ENCODE measurements at places on chromosomes 7 and 10.

- DNase-seq = peak; percentile 60
Measured at GRCh38 chr10:20767028-20767427, 130.1 kb downstream of the NEBL start.

GRCh38 chr7:153934048-153934447 is 118.2 kb upstream of the DPP6 start:
- DNase-seq = no peak

DNA sequence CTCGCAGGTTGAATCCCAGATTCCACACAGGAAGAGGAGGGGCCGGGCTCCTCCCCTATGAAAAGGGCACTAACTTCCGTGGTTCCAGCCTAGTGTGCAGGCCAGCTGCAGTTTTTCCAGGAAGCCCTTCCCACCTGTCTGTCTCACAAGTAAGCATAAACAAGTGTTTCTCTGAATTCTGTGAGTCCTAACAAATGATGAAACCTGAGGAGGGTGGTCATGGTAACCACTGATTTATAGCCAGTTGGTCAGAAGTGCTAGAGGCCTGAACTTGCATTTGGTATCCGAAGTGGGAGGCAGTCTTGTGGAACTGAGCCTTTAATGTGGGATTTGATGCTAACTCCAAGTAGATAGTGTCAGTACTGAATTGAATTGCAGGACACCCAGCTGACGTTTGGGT is 54.7 kb upstream of the STEAP4 start:
- no peak for DNase-seq

- DNase-seq = no peak
Measured at GRCh38 chr7:118312051-118312450, 87.5 kb downstream of the ANKRD7 start.

- DNase-seq = no peak
Measured at GRCh38 chr10:49011756-49012155, 72.1 kb upstream of the LRRC18 start.

GRCh38 chr10:113487154-113487553 is 65.7 kb upstream of the HABP2 start:
- no peak for DNase-seq

- no peak for DNase-seq
Measured at GRCh38 chr10:79310911-79311573, 36.2 kb upstream of the PPIF start.

DNA sequence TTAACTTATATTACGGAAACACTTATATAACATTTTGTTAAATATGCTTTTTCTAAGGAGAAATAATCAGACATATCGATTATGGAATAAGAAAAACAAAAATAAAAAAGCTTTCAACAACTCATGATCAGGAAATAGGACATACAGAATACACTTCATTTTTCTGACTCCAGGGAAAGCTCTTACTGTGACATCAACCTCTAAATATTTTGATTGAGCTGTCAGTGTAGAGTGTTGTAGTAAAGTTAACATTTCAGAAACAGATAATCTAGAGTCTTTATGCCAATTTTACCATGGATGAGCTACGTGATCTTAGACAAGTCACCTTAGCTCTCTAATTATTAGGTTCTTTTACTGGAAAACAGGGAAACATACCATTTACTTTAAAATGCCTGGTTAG is 218.9 kb upstream of the SORCS1 start:
- DNase-seq = no peak

GRCh38 chr7:29794959-29795629 is 11.2 kb upstream of the WIPF3 start:
- DNase-seq = no peak

DNA sequence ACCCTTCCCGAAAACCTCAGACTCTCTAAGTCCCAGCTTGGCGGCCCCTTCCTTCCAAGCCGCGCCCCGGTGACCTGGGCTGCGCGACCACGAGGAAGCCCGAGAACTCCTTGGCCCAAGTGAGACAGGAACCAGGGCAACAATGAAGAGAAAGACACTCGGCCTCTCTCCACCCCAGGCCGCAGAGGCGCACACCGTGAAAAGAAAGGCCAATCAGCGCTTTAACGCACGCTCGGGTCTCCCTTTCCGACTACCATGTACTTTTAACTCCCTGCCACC is 166.4 kb upstream of the PPP1R3A start:
- peak; percentile 12 for DNase-seq

GRCh38 chr7:70484255-70484654 is 647.7 kb upstream of the GALNT17 start:
- DNase-seq = no peak

DNA sequence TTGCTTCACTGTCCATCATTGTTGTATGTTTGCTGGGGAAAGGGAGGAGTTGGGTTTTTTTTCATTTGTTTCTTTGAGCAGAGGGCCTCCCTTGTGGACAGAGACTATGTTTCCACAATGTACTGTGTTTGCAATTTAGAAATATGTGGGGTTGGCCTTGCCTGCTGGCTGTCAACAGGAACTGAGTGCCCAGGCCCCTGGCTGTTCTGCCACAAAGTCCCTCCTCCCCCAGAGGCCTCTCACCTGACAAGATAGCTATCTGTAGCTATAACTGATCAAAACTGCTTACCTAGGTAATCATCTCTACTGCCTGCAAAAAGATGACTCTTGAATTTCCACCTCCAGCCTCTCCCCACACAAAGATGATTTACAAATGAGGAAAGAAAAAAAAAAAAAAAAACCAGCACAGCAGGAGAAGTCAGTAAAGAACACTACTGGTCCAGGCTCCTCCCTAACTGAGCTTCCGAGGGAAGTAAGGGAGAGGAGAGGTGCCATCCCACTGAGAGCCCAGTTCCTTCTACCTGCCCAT is 121.8 kb downstream of the SGMS1 start:
- peak; percentile 14 for DNase-seq

DNA sequence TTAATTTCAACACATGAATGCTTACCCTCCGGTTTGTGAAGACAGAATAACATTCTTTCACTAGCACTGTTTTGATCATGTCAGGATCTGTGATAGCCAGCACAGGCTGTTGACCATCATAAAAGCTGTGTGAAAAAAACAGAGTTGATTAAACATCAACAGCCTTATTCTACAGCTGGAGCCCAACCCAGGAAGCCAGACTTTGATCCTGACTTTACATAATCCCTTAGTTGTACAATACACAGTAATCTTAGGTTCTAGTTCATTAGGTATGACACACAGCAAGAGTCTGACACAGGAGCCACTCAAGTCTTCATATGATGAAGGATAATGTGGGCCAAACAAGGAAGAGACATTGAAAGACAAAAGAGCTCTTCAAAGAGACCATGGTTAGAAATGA is 11.4 kb downstream of the CYP3A4 start:
- no peak for DNase-seq

GRCh38 chr7:117929237-117929636 is 56.0 kb upstream of the CTTNBP2 start:
- DNase-seq = no peak

DNA sequence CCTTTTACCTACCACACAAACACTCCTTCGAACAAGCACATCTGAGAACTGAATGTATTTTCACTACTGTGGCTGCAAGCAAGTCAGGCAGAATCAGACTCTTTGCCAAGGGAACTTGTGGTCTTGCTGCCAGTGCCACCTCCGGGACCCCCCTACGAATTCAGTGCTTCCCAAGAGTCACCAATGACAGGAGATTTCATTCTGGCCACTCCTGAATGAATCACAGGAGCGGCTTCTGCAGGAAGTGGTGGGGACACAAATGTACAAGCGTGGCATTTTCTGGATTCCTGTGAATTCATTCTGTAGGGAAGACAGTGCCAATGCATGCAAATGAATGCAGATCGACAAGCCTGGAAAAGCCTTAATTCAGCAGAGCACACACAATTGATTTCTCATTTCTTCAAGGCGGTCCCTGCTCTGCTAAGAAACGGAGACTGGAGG is 161.2 kb downstream of the CAMK1D start:
- DNase-seq = no peak

DNA sequence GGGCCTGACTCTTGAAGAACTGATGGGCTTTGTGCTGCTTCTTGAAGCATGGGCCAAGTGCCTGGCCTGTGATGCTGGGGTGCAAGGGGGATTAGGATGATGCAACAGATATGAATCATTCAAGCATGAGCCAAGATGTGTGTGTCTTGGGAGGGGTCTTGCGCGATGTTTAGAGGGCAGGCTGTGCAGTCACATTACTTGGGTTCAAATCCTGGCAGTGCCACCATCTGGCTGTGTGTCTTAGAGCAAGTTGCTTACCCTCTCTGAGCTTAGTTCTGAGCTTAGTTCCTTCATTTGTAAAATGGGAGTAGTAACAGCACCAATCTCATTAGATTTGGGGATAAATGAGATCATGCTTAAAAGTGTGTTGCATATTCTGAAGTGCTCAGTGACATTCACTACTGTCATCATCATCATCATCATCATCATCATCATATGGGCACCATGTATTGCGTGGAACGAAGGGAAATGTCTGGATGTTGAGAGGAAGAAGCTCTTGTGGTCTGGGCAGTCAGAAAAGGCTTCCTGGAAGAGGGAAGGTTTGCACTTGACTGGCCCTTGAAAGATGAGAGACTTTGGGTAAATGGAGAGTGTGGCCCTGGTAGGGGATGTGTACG is 9.3 kb downstream of the UNC5B start:
- no peak for DNase-seq

DNA sequence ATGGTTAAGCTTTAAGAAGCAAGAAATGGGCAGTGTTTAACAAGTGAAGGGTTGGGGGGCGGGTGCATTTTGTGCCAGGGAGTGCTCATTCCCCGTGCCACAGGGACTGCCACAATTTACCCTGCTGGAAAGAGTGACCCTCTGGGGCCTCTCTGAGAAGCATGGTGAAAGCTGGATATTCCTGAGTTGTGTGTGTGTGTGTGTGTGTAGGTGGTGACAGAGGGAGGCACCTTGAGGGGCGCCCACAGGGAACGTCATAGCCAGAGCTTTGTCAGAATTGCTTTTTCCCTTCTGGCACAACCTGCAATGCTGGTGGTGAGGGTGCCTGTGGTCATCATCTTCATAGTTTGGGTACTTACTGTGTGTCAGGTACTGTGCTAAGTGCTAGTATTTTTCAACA is 2.5 kb upstream of the WDR86 start:
- DNase-seq = no peak

GRCh38 chr10:77456414-77456813 is 181.2 kb downstream of the KCNMA1 start:
- DNase-seq = no peak

DNA sequence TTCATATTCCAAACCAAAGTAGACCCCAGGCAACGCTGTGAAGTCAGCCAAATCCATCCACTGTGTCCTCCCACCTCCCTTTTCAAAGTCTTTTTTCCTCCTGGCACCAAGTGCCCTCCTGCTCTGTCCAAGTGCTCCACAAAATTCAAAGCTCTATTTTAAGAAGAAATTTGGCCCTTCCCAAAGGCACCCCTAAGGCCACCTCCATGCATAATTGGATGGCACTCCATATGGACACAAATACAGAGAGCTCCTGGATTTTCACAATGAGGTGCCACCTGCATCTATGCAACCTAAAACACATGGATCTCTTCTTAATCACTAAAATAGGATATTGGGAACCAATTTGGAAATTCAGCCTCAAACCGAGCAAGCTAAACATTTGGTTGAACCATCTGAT is 121.6 kb downstream of the RELN start:
- DNase-seq = no peak

DNA sequence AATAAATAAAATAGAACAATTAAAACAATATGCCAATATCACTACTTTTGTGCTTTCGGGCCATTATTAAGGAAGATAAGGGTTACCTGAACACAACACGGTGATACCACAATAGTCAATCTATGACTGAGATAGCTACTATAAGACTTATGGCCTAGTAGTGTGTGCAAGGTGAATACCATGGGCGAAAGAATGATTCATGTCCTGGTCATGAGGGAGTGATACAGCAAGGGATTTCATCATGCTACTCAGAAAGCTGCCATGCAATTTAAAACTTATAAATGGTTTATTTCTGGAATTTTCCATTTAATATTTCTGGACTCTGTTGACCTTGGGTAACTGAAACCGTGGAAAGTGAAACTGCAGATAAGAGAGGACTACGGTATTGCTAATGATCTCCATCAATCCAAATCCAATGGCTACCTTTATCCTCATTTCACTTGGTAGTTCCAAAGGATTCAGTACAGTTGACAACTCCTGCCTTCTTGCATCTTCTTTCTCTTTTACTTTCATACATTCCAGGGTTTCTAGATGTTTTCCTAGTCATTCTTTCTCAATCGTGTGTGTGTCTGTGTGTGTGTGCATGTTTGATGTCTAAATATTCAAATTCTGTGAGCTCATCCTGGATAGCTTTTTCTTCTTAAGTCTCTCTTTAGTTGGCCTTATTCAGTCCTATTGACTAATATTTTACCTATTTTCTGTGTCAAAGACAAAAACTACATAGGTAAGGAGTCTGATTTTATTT is 100.5 kb upstream of the MAGI2 start:
- DNase-seq = peak; percentile 85

All from mammary epithelial cell (primary cell).